ENCODE measurements at places on chromosomes 7 and 10.
A peak's percentile ranks its signal among the peaks of the same experiment; 100 is the strongest.

- DNase-seq = no peak
Observed at GRCh38 chr7:71976645-71977044, 435.5 kb downstream of the CALN1 start.

DNA sequence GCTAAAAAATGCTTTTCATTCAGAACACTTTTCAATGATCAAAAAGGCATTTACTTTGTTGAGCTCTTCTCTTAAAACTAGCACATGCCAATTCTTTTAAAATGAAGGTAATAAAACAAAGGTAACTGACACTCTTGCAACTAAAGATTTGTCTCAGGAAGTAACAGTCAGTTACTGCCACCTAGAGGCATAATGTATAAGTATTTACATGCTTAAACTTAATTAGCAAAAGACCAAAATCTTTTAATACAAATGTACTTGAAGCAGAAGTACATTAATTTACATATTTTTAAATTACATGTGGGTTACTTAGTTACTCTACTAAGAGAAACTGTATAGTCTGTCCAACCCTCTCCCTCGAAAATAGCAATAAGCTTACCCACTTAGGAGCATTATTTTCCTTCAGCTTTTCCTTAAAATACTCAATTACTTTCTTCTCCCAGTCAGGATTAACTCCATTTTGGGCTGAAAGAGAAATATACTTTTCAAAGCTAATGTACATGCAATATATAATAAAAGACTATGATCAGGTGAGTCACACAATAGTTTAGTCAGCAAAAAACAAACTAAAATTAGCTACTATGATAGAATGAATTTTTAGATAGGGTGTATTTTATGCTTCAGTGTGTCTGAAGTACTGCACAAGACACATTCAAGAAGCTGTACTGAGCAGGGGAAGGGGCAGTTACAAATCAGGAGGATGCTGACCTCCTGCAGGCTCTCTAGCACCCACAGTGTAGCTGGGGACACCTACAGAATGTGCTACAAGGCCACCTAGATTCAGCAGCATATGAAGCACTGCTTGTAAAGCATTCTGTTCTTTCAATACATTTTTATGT is 13.0 kb downstream of the MCMBP start:
- peak; percentile 34 for DNase-seq

- peak; percentile 40 for DNase-seq
Observed at GRCh38 chr7:104231054-104232046, 23.5 kb upstream of the ORC5 start.

GRCh38 chr7:83640240-83640639 is 8.7 kb downstream of the SEMA3E start:
- DNase-seq = no peak

GRCh38 chr10:110215286-110216170 is 8.1 kb downstream of the MXI1 start:
- no peak for DNase-seq

- DNase-seq = no peak
Observed at GRCh38 chr7:105876964-105877601, 684 bp upstream of the ATXN7L1 start.

GRCh38 chr10:133168617-133169031 is 8.6 kb downstream of the KNDC1 start:
- no peak for DNase-seq

- DNase-seq = no peak
Observed at GRCh38 chr7:96013836-96014235, 241.5 kb downstream of the DYNC1I1 start.

GRCh38 chr10:30747633-30748032 is 118.1 kb upstream of the LYZL2 start:
- no peak for DNase-seq

GRCh38 chr10:42987121-42987541 is 89.7 kb upstream of the RET start:
- DNase-seq = no peak

DNA sequence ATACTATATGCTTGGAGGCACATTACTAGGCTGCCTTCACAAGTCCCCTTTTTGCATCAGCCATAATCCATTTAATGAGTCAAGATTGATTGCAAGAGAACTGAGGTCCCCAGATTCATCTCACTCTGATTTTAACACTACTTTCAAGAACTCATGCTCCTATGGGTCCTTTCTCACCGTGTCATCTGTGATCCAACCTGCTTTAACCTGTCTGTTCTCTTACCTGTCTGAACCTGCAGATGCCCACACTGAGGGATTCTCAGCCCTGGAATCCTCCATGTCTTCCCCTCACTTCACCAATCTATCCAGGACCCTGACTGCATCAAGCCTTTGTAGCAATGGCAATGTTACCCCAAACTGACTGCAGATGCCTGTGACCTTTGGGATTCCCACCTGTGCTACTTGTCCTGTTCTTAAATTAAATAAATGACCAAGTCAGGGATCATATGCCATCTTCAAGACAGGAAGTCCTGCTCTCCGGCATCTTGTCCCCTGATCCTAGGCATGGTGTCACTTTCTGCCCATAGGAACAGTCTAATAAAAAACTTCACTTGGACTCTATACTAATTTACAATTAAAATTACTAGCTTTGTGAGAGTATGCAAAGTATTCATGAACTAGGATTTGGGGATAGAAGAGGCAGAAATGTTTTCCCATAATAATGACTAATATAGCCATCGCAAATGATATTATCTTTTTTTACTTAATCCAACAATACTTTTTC is 25.9 kb upstream of the GOT1 start:
- no peak for DNase-seq

All from thymus (tissue), 14 donors.